ENCODE measurements at places on chromosomes 4 and X. TPM values are rescaled to one million over a fixed set of nuclear protein-coding genes. Genes with fewer than 3 reads are reported as not detected.

Gene RAB41
- total RNA-seq, result not detected

Gene SSX2
- total RNA-seq, result not detected

Gene SSX2B
- total RNA-seq, result not detected

Gene PSAPL1
- not detected for total RNA-seq

Gene SAGE1
- total RNA-seq, result not detected

Gene PRR32
- total RNA-seq, result not detected

Gene HAND2
- not detected for total RNA-seq

Gene IBSP
- not detected for total RNA-seq

Gene NAA11
- total RNA-seq, result not detected

Gene SPATA4
- not detected for total RNA-seq

Gene CT47B1
- not detected for total RNA-seq

Gene ANXA3
- total RNA-seq, result 0.63 TPM

Gene CHRNA9
- total RNA-seq, result 0.11 TPM

Gene TCEAL6
- not detected for total RNA-seq

Gene MAGEB3
- not detected for total RNA-seq

Gene FAM47A
- not detected for total RNA-seq

Gene SH3BP2
- 59.0 TPM for total RNA-seq

Gene SLITRK2
- total RNA-seq, result not detected

Gene PAK3
- total RNA-seq, result 0.07 TPM

Gene ZNF595
- 5.6 TPM for total RNA-seq

Gene GAGE13
- total RNA-seq, result not detected

Gene ITGB1BP2
- 6.7 TPM for total RNA-seq

Gene SOWAHD
- total RNA-seq, result not detected

Gene NAP1L3
- total RNA-seq, result 1.6 TPM

Gene AGTR2
- not detected for total RNA-seq

Gene BEND2
- total RNA-seq, result not detected

Gene NRK
- total RNA-seq, result not detected

Gene TIMP1
- 3.0 TPM for total RNA-seq

Gene NKRF
- total RNA-seq, result 22.3 TPM

Gene UGT2B17
- not detected for total RNA-seq

Gene HS3ST1
- not detected for total RNA-seq

Gene ARHGAP36
- not detected for total RNA-seq

Gene KLB
- total RNA-seq, result not detected

Gene ARMCX2
- 15.3 TPM for total RNA-seq

Gene TLL1
- total RNA-seq, result not detected

Gene NCAPG
- 65.9 TPM for total RNA-seq

Gene HDAC6
- 51.2 TPM for total RNA-seq

Gene ATP5ME
- total RNA-seq, result 234 TPM

Gene MAGEA9B
- not detected for total RNA-seq

Gene ETDA
- not detected for total RNA-seq

Gene MID2
- 7.4 TPM for total RNA-seq

Gene SGMS2
- 0.40 TPM for total RNA-seq

Gene TXK
- 23.5 TPM for total RNA-seq

Gene DDX53
- total RNA-seq, result not detected

Gene LRCH2
- total RNA-seq, result not detected

Gene ANKRD50
- total RNA-seq, result 0.36 TPM

Gene ARHGEF6
- 45.8 TPM for total RNA-seq

Gene GSX2
- not detected for total RNA-seq

Gene CDX4
- not detected for total RNA-seq

Data from activated CD8-positive, alpha-beta T cell treated with anti-CD3 and anti-CD28 coated beads for 36 hours (primary cell).